ENCODE measurements at places on chromosomes 2 and 18. TPM values are rescaled to one million over a fixed set of nuclear protein-coding genes. Genes with fewer than 3 reads are reported as not detected.

- DNase-seq: no peak
These were observed 124.1 kb upstream of the XIRP2 start for GRCh38 chr2:166764216-166764615.

FAM237A gene
- polyA plus RNA-seq: not detected

DNA sequence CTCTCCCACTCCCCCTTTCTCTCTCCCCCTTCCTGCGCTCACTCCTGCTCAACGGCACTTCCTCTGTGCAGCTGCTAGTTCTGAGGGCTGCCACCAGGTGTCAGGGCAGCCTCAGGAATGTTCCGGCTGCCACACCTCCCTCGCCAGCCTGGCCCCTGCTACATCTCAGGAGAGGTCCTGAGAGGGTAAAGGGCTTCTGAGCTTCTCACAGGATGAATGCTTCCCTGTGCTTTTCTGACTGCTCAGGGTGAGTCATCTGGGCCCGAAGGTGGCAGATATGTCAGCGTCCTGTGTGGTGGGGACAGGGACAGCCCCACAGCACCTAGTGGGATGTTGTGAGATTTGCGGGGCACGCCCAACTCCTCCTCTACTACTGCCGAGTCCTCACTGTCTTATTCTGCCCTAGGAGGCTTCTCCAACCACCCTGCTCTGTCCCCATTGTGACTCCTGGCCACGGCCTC, 49.0 kb downstream of the PLEKHB2 start:
- DNase-seq: no peak

DNA sequence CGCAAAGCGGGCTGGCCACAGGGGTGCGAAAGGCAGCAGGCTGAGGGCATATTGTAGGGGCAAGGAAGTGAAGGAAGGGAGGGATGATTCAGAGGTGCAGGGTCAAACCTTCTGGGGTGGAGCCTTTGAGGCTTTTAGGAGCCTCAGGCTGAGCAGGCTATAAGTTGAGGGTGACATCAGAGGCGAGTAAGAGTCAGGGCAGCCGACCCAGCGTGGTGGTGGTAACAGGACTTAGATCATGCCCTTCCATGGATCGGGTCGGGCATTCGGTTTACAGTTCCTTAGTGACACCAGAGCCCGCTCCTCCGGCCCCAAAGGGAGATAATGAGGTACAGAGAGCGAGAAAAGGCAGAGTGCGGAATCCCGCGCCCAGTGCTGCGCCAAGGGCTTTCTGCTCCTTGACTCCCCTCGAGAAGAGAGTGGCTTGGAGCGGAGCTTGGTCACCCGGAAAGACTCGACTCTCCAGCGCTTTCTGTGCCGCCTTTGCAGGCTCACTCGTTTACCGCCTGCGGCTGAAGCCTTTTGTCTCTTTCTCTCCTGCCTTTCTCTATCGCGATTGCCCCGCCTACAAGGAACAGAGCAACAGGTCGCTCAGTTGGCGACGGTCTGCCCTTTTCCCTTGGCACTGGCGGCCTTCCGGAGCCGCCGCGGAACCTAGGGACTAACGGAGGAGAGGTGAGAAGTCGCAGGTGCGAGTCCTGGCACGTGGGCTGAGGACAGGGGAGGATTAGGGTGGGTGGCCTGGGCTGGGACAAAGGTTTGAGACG, 720 bp downstream of the LBX2 start:
- no peak for DNase-seq

ZNF532 gene
- polyA plus RNA-seq: 141 TPM

NTSR2 gene
- polyA plus RNA-seq: not detected

FN1 gene
- 344 TPM for polyA plus RNA-seq

REG3G gene
- polyA plus RNA-seq: not detected

C2orf68 gene
- 54.3 TPM for polyA plus RNA-seq

- no peak for DNase-seq
These were observed 426.7 kb downstream of the SETBP1 start for GRCh38 chr18:45107425-45107824.

KHK gene
- polyA plus RNA-seq: 26.2 TPM

DNA sequence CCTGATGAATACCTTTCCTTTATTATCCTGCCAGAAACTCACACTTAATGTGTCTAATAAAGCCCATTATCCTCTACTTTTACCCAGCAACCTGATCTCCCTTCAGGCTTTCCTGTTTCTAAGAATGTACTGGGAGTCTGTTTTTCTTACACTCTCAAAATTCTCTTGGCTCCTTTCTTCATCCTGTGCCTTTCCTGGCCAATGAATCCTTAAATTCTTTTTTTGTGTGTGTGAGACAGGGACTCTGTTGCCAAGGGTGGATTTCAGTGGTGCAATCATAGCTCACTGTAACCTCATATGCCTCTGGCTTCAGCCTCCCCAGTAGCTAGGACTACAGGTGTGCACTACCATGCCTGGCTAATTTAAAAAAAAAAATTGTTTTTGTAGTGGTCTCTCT, 72.7 kb downstream of the MAP2 start:
- DNase-seq: no peak

M1AP gene
- polyA plus RNA-seq: 1.3 TPM

DNA sequence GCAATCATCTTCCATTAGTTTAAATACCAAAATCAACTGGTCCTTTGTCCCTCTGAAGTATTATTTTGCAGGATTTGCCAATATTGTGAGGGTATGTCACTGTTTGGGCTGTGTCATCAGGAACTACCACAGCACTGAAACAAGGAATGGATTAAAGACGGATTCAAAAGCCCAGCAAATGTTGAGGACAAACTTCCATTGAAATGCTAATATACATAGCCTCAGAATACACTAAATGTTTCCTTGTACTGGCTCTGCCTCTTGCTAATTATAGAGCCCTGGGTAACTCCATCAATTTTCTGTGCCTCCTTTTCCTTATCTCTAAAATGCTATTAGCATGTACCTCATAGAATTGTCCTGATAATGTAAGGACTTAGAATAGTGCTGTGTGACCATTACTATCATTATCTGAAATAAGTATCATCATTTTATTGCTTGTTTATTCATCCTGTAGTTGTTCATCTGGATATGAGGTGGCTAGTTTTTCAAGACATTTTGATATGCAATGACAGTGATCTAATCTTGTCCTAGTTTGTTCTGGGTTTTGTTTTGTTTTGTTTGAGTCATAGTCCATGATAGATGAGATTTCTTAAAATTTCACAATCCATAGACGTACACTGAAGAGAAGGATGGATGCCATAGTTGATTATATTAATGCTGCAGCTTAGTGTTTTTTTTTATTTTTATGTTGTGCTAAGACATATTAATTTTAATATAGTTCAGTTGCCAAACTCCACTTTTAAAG, 333.4 kb upstream of the KCNH7 start:
- DNase-seq: no peak

DNA sequence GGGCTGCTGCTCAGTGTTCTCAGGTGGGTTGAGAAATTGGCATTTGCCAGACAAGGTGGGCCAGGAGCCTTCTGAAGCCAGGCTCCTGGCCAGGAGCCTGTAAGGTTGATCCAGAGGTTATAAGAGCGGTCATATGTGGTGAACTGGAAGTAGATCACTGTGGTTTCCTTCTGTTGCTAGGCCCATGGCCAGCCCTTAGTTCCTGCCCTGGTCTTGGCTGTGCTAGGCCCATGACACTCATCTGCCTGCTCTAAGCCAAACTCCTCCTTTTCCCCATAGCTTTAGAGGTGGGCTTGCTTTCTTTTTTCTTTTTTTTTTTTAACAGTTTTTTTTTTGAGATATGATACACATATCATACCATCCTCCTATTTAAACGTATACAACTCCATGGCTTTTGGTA, 5.0 kb upstream of the MGAT5 start:
- no peak for DNase-seq

DNA sequence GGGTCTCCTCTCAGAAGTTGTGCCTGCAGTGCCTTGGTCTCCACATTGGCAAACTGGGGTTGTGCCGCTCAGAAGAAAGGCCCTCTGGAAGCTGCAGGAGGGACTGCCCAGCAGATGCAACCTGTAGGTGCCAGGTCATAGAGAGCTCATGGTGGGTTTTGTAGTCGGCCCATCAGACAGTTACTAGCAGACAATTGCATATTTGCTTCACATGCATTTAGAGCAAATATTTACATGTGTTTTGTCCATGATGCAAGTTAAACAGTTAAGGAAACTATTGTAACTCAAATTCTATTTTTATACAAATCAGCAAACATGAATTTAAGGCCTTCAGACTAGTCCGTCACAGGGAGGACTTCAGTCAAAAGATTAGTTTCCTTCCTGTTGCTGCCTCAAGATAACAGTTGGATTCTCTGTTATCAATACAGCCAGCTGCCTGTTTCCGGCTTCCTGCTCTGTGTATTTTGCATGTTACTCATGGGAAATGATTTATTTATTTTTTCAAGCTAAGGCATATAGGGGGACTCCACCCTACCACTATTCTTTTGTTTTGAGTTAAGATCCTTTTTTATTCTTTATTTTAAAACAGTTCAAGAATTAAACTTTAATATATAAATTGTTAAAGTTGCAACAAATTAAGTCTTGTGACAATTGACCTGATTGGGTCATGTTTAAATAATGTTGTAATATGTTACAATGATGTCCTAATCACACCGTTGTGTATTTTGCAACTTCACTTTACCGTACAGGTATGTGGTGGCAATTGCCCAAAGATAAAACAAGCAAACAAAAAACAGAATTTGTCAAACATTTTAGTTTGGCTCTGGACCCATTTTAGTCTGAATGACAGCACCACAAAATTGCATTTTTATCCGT, 133.5 kb downstream of the SPTBN1 start:
- DNase-seq: no peak

DNA sequence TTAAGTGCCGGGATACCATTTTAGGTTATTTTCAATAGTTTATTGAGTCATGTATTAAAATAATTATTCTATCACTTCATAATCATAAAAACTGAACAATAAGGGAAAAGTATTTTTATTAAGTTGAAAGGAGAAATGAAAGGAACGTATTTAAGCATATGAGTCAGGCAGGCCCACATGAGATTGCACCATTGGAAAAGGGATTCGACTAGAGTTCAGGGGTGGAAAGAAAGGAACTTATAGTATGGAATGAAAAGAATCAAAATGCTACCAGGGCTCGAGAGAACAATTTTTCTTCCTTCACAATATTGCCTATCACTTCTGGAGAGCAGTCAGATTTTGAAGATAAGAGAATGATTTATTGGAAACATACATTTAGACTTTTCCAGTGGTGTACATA, 516.5 kb upstream of the NETO1 start:
- no peak for DNase-seq

DNA sequence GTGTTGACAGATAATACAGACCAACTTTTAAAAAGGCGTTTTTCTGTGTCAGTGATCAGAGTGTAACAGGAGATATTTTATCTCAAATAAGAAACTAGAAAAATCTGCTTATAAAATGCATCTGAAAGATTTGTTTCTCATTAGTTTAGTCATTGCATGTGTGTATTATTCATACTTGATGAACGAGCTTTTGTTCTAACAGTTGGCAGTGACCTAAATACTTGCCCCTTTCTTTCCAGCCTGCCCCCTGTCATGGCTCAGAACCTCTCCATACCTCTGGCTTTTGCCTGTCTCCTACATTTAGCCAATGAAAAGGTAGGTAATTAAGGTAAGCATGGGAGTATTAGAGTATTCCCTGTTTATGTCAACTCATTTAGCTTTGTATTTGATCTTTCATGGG, 33.6 kb downstream of the NCAPH start:
- no peak for DNase-seq

DNA sequence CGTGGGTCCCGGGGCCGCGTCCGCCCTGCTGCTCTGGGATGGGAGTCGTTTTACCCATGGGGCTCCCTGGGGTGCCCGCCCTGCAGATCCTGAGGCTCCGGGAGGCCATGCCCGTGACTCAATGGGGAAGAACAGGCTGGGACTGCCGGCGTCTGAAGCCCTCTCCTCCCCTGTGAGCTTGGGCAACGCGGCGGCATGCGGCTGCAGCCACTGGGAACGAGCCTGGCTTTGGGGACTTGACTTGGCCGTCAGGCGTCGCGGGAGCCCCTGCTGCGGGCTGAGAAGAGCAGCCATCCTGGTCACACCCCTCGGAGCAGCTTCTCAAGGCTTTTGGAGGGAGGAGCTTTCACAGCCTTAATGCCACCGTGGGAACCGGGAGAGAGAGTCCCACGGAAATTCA, 126.9 kb upstream of the CTDP1 start:
- no peak for DNase-seq

DNA sequence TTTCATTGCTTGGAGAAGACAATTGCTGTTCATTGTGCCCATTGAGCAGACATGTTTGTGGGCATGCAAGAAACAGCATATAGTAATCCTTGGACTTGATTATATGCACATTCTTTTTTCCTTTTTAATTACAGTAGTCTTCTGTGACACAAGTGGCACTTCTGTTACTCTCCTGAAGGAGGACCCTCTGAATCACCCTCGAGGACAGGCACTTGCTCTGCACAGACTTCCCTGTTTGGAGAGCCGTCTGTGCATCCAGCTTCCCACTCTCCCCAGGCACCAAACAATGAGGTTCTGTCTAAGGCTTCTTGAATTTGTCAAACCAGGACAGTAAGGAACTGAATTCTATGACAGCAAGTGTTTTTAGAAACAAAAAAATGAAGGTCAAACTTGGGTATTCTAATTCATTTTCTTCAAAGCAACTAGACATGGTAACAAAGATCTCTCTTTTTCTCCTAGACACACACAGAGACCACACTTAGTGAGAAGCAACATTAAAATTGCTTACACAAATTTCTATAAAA, 844.6 kb upstream of the ID2 start:
- no peak for DNase-seq

SP3 gene
- 142 TPM for polyA plus RNA-seq

DNA sequence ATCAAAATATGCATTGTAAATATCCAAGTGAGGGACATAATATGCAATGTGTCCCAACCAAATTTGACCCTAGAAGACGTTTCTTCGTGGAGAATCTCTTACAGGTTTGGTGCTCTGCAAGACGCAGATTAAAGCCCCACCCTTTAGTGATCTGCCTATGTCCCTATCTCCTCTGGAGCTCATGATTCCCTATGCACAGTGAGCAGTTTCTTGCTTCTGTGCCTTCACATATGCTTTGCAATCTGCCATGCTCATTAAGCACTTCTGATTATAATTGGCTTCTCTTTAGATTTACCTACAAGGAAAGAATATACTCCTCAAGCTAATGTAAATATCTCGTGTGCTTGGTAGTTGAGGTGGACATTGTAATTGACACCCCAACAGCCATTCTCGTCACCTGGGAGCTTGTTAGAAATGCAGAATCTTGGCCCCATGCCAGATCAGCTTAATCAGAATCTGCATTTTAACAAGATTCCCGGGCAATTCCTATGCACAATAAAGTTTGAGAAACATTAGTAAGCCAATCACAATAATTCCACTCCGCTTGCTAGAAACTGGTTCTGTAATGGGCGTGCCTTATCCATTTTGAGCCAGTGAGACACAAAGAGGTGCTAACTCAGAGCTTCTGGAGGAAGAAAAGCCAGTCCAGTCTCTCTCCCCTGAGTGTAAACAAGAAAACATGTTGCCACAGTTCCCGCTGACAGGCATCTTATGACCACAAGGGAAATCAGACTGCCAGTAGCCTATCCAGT, 2.8 kb upstream of the PUM2 start:
- DNase-seq: no peak

DSC3 gene
- 1.4 TPM for polyA plus RNA-seq

INHBB gene
- not detected for polyA plus RNA-seq

- DNase-seq: peak; percentile 20
These were observed 650.5 kb downstream of the GALR1 start for GRCh38 chr18:77899972-77900754.

DNA sequence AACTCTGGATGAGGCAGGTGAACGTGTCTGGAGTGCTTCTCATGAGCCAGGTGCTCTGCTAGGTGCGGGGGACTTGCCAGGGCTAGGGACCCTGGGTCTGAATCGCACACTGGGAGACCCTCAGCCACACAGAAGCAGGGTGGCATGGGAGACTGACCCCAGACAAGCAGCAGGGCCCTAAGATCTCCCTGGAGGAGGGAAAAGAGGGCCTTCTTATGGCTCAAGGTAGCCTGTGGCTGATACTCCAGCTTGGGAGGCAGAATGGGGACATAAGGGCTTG, 12.8 kb upstream of the CIB4 start:
- no peak for DNase-seq

RBFA gene
- 24.8 TPM for polyA plus RNA-seq

SFXN5 gene
- polyA plus RNA-seq: 32.0 TPM
